ENCODE measurements at places on chromosomes 12 and 14.

- no peak for DNase-seq
Measured at GRCh38 chr12:84644908-84645307, 267.7 kb downstream of the SLC6A15 start.

- DNase-seq, result no peak
Measured at GRCh38 chr12:69438539-69438938, 31.6 kb upstream of the FRS2 start.

DNA sequence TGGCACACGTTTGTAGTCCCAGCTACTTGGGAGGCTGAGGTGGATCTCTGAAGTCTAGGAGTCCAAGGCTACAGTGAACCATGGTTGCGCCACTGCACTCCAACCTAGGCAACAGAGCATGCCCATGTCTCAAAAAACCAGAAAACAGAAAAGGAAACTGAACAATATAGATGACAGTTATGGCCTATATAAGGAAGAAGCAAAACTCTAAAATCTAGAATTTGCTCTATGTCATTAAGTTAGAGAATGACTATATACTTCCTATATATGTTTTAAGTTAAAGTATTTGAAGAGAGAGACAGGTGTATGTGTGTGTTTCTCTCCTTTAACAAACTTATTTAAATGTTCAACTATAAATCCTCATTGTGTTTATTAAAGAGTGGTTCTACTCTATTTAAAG, 65.8 kb downstream of the MNAT1 start:
- no peak for DNase-seq

DNA sequence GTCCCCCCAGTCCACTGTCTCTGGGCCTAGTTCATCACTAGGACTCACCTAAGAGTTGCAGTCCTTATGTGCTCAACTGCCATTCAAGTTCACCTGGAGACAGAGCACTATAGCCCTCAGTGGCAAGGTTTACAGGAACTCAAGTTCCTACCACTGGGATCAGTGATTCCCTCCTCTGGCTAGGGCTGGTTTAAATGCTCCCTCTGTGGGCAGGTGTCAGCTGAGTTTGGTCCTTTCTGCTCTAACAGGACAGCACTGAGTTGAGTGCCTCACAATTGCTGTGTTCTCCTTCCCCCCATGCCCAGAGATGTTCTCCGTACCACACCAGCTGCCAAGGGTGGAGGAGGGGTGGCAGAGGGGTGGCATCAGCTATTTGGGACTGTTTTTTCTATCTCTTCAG, 20.8 kb upstream of the SAV1 start:
- DNase-seq, result no peak

- peak; percentile 34 for DNase-seq
Measured at GRCh38 chr12:70645494-70646317, 8.5 kb upstream of the PTPRB start.

- DNase-seq, result no peak
Measured at GRCh38 chr12:22206111-22206728, 128.3 kb downstream of the ST8SIA1 start.

DNA sequence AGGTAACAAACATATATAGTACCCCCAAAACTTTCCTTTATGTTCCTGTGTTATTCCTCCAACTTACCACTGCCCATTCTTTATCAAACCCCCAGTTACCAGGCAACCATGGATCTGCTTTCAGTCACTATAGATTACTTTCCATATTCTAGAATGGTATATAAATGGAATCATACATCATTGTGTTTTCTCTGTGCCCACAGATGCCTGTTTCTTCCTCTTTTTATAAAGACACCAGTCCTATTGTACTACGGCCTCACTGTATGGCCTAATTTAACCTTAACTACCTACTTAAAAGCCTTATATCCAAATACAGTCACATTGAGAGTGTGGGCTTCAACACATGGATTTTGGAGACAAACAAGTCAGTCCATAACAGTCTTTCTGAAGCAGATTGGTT, 2.6 kb downstream of the TAS2R14 start:
- no peak for DNase-seq
